ENCODE measurements at places on chromosomes 1 and 21. TPM values are rescaled to one million over a fixed set of nuclear protein-coding genes. Genes with fewer than 3 reads are reported as not detected.
A peak's percentile ranks its signal among the peaks of the same experiment; 100 is the strongest.

DNA sequence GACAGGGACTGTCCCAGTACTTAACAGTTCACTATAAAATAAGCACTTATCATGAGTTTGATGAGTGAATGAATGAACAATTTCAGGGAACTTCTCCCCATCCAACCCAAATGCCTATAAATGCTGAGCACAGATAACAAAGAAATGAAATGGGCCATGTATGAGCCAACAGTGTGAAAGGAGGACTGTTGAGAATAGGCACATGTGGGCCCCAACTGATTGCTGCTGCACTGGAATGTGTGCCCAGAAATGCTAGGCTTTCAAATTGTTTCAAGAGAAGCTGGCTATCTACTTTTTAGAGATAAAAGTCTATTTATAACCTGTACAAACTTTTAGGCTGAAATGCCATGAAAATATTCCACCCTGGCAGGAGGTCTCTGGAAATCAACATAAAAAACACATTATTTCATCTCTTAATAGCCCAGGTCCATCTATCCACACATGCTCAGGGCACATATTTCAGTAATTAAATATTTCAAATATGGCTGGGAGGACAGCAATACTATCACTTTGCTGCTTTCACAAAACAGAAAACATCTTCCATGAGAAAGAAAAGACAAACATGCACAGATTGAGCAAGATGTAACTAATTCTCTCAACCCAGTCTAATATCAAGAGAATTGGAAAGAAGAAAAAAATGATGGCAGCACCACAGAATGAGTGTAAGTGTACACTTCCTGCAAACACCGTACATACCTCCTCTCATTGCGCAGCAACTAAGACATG lies 49.8 kb downstream of the COLGALT2 start:
- peak; percentile 95 for DNase-seq

DNA sequence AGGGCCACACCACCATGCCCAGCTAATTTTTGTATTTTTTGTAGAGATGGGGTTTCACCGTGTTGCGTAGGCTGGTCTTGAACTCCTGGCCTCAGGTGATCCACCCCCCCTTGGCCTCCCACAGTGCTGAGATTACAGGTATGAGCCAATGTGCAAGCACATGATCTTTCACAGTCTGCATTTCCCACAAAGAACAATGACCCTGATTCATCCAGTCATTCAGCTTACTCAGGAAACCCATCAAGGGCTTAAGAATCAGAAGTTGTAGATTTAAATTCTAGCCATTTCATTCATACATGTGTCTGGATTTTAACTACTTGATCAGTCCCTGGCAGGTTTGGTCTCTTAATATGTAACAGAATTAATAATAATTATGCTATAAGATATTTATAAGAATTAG lies 2065.7 kb downstream of the MRPL39 start:
- no peak for DNase-seq

DNA sequence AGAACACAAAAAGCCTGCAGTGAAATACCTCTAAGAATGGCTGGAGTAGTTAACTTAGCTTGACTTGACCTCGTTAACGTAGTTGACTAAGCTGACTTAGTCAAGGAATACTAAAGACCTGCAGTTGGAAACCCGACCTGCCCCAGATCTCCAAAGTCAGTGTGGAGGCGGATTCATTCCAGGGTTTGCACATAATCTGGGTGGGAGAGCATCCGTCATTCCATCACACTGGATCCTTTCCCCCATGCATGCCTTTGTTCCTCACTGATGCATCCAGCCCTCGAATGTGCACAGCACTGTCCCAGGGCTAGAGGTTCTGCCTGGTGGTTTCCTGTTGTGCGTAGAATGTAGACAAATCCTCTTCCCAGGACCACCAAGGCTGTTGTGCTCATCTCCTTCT lies 76.4 kb downstream of the KCNN3 start:
- DNase-seq = no peak

C4BPA gene
- not detected for total RNA-seq

DNA sequence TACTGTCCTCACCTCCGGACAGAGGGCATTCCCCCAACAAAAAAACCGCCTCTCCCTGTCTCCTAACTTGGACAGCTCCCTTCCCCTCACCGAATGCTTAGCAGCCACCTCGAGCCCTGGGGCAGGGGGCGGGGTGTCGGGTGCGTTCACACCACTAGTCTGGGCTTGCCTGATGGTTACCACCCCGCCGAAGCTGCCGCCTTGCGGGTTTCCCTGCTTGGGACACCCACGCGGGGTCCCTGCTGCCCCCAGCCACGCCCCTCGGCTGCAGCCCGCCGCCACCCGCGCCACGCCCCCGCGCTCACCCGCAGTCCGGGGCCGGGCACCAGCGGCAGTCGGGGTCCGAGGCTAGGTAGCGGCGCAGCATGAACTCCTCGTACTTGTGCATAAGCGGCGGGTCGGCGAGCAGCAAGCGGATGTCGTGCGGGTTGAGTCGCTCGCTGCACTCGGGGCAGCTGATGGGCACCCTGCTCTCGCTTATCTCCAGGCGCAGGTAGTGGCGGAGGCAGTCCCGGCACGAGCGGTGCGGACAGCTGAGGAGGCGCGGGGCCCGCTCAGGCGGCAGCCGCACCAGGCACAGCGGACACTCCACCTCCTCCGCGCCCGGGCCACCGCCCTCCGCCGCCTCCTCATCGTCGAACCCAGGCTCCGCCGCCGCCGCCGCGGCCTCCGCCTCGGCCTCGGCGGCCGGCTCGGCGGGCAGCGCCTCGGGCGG lies 706 bp downstream of the RNF19B start:
- DNase-seq = peak; percentile 39

- DNase-seq = no peak
Observed at GRCh38 chr1:29934255-29934772, 698.0 kb downstream of the PTPRU start.

DNA sequence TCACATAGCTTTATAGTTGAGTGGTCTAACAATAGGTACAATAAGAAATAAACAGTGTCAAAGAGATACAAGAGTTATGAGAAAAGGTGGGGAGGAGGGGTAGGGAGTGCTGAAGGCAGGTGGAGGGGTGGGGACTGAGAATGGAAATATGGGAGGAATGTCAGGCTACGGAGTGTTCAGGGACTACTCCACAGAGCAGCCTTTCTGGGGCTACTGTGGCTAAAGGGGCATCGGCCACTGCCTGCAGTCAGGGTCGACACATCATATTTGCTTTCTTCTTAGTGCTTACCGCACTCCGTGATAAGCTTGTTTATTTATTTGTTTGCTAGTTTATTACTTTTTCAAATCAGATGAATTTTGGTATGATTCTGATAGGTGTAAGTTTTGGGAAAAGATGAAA lies 34.4 kb upstream of the CRNN start:
- no peak for DNase-seq

GRCh38 chr21:43188592-43189210 lies 19.9 kb downstream of the CRYAA start:
- no peak for DNase-seq

S100B gene
- total RNA-seq = 1.2 TPM

- DNase-seq = no peak
Observed at GRCh38 chr1:205719762-205720161, 30.2 kb downstream of the NUCKS1 start.

PTPN22 gene
- 0.99 TPM for total RNA-seq

OLFML3 gene
- total RNA-seq = 135 TPM

LAMB3 gene
- 5.9 TPM for total RNA-seq

DNA sequence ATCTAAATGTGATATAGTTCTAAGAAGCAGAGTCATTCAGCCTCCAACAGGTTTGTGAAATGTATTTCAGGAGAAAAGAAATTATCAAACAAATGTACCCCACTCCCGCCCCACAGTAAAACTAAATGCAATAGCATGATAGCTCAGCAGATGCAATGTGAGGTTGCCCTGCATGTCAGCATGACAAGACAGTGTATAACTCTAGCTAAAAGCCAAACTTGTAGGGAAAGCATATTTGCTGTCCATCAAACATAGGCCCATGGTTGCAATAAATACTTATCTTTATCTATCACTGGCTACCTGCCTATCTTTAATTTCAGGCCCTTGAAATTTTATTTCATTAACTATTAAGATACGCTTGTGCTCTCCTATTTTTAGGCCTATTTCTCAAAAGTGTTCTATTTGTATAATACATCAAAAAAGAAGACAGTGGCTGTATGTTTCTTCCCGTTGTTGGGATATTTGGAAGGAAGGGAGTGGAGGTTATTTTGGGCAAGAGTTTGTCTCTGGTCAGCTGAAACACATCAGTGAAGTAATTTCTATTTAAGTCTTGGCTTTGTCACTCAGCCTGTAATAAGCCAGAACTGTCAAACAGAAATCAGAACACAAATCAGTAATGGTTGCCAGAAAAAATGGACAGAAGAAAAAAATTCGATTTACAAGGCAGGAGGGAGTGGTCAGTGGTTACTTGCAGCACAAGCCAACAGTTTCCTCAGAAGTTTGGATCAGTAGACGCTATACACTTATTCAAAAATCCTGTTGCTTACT lies 307.4 kb upstream of the ADGRL2 start:
- DNase-seq = peak; percentile 19

FMO5 gene
- total RNA-seq = 1.8 TPM

GRCh38 chr21:37207441-37208009 lies 59.6 kb downstream of the VPS26C start:
- peak; percentile 31 for DNase-seq

Data from fibroblast of the aortic adventitia (primary cell).